Right lobe of liver (tissue), 6 donors: ENCODE measurements at places on chromosomes 13 and 19. TPM values are rescaled to one million over a fixed set of nuclear protein-coding genes. Genes with fewer than 3 reads are reported as not detected.

ERICH6B gene
- not detected for total RNA-seq

IFNL2 gene
- not detected for total RNA-seq

CFAP97D2 gene
- total RNA-seq, result not detected

KLK14 gene
- total RNA-seq, result 0.18 TPM

FFAR3 gene
- not detected for total RNA-seq

ZNF626 gene
- 2.6 TPM for total RNA-seq

FUT3 gene
- 0.20 TPM for total RNA-seq

PRRG2 gene
- 3.5 TPM for total RNA-seq

SPART gene
- 16.4 TPM for total RNA-seq

HSD17B14 gene
- total RNA-seq, result 12.5 TPM

KCNC3 gene
- 2.5 TPM for total RNA-seq

FPR1 gene
- total RNA-seq, result 1.1 TPM

SLC44A2 gene
- total RNA-seq, result 14.8 TPM

PTGIR gene
- 2.5 TPM for total RNA-seq

ZNF610 gene
- total RNA-seq, result 0.43 TPM

ZSCAN18 gene
- 10.8 TPM for total RNA-seq

MAP2K2 gene
- total RNA-seq, result 51.4 TPM

SULT2A1 gene
- 392 TPM for total RNA-seq

NLRP5 gene
- not detected for total RNA-seq

DIS3 gene
- total RNA-seq, result 12.2 TPM

NPAS1 gene
- not detected for total RNA-seq

ZNF98 gene
- total RNA-seq, result not detected

ARHGEF1 gene
- 39.7 TPM for total RNA-seq

NCAN gene
- total RNA-seq, result 0.06 TPM

EDNRB gene
- total RNA-seq, result 33.9 TPM

FGF9 gene
- total RNA-seq, result not detected

PEAK3 gene
- total RNA-seq, result 0.49 TPM
